ENCODE measurements at places on chromosomes 3 and 15.

DNA sequence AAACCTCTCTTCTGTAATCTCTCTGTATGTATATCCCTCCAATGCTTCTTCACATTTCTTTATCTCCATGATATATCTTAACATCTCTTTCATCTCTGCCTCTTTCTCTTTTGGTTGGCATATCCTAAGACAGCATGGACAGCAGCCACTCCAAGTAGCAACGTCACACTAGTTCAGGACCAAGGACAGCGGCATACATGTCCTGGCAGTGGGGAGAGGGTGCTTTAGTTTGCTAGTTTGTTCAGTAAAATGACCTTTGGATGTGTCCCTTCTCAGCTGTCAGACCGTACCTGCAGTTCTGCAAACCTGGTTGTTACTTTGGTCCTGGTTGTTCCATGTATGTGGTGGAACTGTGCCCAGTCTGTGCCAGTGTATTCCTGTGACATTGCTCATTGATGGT lies 225.6 kb upstream of the ROPN1 start:
- DNase-seq = no peak

- DNase-seq = no peak
Observed at GRCh38 chr3:24242012-24242698, 252.5 kb downstream of the THRB start.

GRCh38 chr3:110165370-110165743 lies 828.0 kb upstream of the DPPA4 start:
- no peak for DNase-seq

- no peak for DNase-seq
Observed at GRCh38 chr3:139519998-139520737, 19.4 kb downstream of the RBP1 start.

DNA sequence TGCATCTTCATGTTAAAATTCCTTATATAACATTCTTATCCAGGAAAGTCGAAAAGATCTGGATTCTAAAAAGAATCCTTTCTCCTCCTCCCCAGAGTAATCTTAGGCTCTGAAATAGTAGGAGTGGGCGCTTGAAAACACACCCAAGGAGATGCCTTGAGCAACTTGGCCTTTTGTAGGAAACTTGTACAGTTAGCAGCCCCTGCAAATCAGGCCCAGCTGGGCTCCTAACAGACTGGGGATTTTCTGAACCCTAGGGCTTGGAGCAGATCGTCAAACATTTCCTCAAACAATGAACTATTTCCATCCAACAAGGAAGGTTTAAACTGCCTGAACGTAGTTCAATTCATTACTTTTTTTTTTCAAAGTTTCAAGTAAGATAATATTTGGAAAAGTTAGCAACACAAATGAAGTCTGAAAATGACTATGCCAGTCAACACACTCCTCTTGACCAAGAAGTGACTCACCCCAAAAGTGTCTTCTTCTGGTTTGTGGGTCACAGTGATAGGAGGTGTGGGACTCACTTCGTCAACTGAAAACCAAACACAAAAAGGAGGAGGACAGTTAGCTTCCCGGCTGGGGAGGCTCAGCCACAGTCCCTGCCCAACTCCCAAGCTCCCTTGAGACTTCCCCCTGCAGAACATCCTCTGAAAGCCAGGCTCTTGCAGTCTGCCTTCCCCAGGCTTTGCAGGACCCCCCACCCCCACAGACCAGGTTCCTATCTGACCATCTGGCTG lies 129.7 kb downstream of the NTRK3 start:
- DNase-seq = no peak

DNA sequence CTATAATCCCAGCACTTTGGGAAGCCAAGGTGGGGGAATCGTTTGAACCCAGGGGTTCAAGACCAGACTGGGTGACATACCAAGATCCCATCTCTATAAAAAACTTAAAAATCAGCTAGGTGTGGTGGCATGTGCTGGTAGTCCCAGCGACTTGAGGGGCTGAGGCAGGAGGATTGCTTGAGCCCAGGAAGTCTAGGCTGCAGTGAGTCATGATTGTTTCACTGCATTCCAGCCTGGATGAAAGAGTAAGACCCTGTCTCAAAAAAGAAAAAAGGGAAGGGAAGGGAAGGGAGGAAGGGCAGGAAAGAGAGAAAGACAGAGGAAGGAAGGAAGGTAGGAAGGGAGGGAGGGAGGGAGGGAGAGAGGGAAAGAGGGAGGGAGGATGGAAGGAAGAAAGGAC lies 133.7 kb upstream of the LRRN1 start:
- no peak for DNase-seq

DNA sequence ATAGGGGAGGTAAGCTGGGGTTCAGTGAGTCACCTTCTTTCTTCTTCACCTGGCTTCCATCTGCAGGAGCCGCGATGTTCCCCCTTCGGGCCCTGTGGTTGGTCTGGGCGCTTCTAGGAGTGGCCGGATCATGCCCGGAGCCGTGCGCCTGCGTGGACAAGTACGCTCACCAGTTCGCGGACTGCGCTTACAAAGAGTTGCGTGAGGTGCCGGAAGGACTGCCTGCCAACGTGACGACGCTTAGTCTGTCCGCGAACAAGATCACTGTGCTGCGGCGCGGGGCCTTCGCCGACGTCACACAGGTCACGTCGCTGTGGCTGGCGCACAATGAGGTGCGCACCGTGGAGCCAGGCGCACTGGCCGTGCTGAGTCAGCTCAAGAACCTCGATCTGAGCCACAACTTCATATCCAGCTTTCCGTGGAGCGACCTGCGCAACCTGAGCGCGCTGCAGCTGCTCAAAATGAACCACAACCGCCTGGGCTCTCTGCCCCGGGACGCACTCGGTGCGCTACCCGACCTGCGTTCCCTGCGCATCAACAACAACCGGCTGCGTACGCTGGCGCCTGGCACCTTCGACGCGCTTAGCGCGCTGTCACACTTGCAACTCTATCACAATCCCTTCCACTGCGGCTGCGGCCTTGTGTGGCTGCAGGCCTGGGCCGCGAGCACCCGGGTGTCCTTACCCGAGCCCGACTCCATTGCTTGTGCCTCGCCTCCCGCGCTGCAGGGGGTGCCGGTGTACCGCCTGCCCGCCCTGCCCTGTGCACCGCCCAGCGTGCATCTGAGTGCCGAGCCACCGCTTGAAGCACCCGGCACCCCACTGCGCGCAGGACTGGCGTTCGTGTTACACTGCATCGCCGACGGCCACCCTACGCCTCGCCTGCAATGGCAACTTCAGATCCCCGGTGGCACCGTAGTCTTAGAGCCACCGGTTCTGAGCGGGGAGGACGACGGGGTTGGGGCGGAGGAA lies 2.6 kb downstream of the ISLR2 start:
- no peak for DNase-seq

- DNase-seq = no peak
Observed at GRCh38 chr3:112569265-112569664, 7.4 kb downstream of the SLC35A5 start.

GRCh38 chr15:33182278-33182905 lies 12.1 kb downstream of the FMN1 start:
- no peak for DNase-seq

GRCh38 chr3:2523281-2523836 lies 424.7 kb downstream of the CNTN4 start:
- DNase-seq = no peak

GRCh38 chr3:126990890-126991289 lies 8.0 kb downstream of the PLXNA1 start:
- DNase-seq = no peak

- no peak for DNase-seq
Observed at GRCh38 chr15:31352339-31352751, 25.7 kb downstream of the KLF13 start.

GRCh38 chr3:129890891-129891290 lies 2.6 kb downstream of the TMCC1 start:
- DNase-seq = no peak

GRCh38 chr3:43481375-43481774 lies 140.4 kb downstream of the ANO10 start:
- DNase-seq = no peak
